ENCODE measurements at places on chromosomes 12 and 14.
A peak's percentile ranks its signal among the peaks of the same experiment; 100 is the strongest.

- no peak for DNase-seq
These were observed 1.0 kb downstream of the BEST3 start for GRCh38 chr12:69698054-69698453.

DNA sequence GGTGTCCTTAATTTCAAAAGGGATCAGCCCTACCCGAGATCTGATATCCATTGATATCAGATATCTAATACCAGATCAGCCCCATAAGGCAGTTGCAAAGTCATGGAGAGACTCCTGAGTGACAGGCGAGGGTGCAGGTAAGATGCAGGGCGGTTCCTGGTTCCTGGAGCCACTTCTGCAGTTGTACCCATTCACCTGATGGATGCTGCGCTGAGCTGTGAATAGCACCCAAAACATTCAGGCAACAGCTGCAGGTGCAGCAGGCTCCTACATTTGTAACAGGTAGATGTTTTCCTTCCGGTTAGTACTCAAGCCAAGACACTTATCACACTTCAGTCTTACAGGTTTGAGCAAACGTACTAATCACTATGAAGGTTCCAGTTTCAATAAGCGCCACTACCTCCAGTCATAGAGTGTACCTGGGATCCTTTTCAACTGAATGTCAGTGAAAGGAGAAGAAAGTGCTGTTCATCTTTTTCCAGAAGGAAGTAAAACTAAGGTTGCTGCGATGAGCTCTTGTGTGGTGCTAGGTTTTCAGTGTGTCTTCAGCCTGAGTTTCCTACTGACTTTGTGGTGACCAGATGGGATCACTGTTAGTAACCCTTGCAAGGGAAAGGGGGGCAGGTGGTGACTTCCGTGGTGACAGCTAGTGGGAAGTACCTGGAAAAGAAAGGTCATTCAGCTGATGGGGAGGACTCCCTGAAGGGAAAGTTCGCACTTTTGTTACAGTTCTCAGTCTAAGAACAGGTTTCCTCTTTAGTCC, 1.9 kb downstream of the ATP6V0A2 start:
- DNase-seq: no peak

GRCh38 chr12:93323625-93324329, 53.9 kb upstream of the NUDT4 start:
- DNase-seq: no peak

DNA sequence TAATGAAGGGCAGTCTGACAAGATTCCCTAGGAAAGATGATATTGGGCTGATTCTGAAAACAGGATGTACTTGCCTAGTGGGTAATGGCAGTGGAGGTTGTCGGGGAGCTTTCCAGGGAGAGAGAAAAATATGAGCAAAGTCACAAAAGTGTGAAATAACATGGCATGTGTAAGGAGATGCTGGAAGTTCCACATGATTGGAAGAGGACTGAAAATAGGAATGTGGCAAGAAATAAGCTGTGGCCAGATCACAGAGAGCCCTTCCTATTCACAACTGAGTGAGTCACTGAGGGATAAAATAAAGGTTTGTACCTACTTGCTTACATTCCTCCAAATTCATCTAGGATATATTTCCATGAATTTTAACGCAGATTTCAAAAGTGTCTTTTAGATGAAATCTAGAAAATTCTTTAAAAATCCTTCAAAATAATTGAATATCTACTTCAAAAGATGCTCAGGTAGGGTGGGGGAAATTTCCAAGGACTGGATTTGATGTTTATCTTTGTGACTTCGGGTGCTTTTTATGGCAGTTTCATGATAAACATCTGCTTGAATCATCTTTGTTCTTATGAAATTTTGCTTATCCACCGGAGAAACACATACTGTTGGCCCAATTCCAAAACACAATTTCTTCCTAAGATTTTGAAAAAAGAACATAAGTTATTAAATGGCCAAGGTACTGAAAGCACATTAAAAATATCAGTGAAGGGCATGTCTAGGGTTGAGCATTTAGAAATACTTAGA, 36.3 kb upstream of the SLC2A13 start:
- DNase-seq: no peak

GRCh38 chr12:4849115-4849541, 60.6 kb upstream of the KCNA1 start:
- DNase-seq: no peak

DNA sequence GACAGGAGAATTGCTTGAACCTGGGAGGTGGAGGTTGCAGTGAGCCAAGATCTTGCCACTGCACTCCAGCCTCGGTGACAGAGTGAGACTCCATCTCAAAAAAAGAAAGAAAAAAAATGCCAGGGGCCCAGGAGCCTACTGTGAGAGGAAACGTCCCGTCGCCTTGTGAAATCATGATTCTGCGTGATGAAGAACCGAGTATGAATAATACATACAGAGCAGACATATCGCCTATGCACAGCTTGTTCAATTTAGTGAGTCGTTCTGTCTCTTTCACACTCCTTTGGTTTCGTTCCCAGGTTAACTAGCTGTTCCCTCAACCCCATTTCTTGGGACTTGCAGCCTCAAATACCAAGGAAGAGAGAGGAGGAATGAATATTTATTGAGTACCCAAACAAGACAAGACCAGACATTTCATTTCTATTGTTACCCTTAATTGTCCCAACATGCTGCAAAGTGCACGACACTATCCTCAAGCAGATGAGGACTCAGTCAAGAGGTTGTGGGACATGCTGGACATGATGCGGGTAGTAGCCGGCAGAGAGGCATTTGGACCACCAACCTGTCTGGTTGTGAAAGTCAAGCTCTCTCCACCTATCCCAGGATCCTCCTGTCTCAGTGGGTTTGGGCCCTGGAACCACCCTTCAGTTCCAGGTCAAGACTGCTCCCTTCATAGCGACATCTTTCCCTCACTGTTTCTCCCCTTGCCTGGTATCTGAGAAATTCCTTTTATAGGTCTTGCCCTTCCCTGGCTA, 8.6 kb upstream of the CD27 start:
- no peak for DNase-seq

- DNase-seq: no peak
These were observed 47.7 kb upstream of the MDGA2 start for GRCh38 chr14:47722929-47723693.

- no peak for DNase-seq
These were observed 77.5 kb downstream of the COX16 start for GRCh38 chr14:70281939-70282338.

GRCh38 chr12:71071536-71072097, 86.2 kb downstream of the TSPAN8 start:
- no peak for DNase-seq

- DNase-seq: peak; percentile 29
These were observed 396 bp downstream of the FERMT2 start for GRCh38 chr14:52950410-52950897.

- DNase-seq: no peak
These were observed 13.2 kb downstream of the STK38L start for GRCh38 chr12:27257104-27257843.

DNA sequence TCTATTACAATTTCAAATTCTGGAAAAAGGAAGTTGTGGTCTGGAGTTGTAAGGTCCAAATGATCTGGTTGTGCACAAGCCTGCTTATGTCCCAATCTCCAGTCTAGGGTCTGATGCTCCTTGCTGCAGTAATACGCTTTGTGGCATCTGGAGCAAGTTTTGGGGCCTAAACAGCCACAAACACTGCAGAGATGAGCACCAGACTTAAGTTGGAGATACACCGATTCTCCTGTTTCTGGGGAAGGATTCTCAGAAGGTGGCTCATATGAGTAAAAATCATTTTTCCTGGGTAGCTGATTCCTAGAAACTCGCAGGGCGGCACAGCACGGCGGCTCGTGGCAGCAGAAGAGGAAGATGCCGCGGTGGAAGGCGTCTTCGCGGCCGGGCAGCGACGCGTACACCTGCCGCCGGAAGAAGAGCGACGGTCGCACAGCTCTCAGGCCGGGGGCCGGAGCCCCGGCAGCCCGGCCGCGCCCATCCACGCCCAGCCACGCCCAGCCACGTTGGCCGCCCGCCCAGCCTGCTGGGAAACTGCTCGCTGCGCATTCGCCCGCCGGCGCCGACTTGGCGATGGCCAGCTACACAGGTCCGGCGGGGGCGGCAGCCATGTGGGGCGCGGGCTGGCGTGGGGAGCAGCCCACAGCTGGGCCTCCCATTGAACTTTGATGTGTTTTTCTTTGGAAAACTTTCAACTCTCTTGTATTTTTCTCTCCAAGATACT, 129.0 kb downstream of the ASCL4 start:
- no peak for DNase-seq

DNA sequence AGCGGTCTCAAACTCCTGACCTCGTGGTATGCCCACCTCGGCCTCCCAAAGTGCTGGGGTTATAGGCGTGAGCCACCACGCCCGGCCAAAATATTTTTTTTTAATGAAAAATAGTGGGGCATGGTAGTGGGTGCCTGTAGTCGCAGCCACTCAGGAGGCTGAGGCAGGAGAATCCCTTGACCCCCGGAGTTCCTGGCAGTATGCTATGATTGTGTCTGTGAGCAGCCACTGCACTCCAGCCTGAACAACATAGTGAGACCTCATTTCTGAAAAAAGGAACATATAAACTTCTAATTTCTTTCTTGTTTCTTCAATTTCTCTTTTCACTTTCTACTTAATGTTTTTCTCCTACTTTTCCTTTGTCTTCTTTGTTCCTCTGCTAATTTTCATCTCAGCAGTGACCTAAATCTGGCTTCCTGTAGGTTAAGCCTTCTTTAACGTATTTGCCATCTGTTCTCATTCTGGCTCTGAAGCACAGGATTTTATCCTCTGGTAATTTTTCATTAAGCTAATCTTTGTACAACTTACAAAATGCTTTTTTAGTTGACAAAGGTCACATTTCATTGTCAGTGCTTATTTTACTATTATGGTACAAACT, 4.5 kb upstream of the RPGRIP1 start:
- no peak for DNase-seq

DNA sequence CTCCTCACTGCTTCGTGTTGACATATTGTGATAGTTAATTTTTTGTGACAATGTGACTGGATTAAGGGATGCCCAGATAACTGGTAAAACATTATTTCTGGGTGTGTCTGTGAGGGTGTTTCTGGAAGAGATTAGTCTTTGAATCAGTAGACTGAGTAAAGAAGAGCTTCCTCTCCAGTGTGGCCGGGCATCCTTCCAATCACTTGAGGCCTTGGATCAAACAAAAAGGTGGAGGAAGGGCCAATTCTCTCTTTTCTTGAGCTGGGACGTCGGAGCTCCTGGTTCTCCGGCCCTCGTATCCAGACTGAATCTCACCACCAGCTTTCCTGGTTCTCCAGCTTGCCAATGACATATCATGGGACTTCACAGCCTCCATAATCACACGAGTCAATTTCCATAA, 240.4 kb downstream of the CHST11 start:
- no peak for DNase-seq

- DNase-seq: no peak
These were observed 29.3 kb upstream of the TMCC3 start for GRCh38 chr12:94679554-94680195.

Data from brain microvascular endothelial cell (primary cell).